Ureter (tissue), 1 donor: ENCODE measurements at places on chromosomes 7 and 10. TPM values are rescaled to one million over a fixed set of nuclear protein-coding genes. Genes with fewer than 3 reads are reported as not detected.

- DNase-seq = no peak
These were observed 87.2 kb upstream of the KIF5B start for GRCh38 chr10:32143302-32143847.

GRCh38 chr7:158582089-158582456 is 5.5 kb downstream of the PTPRN2 start:
- DNase-seq = no peak

Gene CDH23
- total RNA-seq = 79.3 TPM

GRCh38 chr7:137506031-137506430 is 162.5 kb upstream of the PTN start:
- DNase-seq = no peak

DNA sequence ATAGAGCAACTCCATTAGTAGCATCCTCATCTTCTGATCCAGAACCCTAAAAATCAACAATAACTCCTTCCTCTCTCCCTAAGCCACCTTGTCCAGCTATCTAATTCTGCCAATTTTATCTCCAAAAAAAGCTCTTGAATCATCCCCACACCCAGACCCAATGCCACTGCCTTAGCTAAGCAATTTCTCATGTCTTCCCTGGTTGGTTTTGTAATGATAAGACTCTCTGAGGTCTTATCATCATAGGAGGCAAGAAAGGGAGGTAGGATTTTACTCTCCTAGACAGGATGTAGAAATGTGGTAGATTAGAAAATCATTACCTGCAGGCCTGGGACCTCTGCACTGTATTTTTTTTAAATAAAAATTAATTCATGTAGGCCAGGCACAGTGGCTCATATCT is 283.5 kb upstream of the NEBL start:
- no peak for DNase-seq

DNA sequence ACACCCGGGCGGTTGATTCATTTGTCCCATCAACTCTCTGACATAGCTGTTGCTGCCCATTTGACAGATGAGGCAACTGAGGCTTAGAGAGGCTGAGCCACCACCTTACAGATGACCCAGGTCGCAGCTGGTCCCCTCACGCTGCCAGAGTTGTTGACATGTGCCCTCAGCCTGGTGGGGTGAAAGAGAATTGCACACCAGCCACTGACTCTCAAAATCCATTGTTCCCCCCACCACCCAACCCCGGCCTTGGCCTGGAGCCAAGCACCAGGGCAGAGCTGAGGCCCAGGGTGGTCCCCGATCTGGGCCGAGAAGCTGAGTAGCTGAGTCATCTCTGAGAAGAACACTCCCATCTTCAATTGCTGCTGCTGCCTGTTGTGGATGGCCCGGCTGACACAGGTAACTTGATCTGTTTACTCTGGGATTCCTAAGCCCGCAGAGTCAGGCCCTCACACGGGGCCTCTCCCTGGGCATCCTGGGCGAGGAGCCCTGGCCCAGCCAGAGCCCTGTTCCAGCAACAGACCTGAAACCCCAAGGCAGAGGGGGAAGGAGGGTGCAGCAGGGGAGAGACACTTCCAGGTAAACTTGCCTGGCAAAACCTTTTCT is 27.5 kb downstream of the PVRIG start:
- peak; percentile 50 for DNase-seq

DNA sequence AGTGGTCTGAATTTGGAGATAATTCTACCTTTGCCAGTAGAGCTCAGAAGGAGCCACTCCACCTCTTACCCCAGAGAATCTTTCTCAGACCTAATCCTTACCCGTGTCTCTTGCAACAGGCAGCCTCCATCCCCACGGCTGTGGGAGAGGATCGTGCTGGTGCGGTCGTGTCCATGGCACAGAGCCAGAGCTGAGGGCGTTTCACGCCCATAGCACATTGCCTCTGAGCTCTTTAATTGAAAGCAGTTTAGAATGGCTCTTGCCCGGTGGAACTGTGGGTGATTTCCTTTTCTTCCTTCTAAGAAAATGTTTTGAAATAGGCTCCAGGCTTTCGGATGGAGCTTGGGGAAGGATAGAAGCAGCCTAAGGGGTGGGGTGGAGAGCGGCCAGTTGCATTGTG is 41.5 kb downstream of the PRF1 start:
- DNase-seq = no peak

- no peak for DNase-seq
These were observed 3.5 kb upstream of the SLC35B4 start for GRCh38 chr7:134320201-134320600.

- peak; percentile 83 for DNase-seq
These were observed 23.4 kb downstream of the CAMK2G start for GRCh38 chr10:73850863-73851461.

Gene EN2
- total RNA-seq = not detected

DNA sequence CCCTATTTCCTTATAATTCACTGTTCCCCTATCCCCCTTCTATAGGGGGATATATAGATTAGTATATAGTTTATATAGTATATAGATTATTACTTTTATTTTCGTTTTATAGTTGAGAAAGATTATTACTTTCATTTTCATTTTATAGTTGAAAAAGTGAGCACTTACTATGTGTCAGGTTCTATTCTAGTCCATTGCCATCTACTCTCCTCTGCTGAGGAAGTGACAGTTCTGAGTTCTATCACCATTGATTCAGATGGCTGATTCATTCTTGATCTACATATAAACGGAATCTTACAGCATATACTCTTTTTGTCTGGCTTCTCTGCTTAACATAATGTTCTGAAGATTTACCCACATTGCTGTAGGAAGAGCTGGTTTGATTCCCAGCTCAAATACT is 20.7 kb upstream of the CAV2 start:
- no peak for DNase-seq

GRCh38 chr10:132570771-132571649 is 33.4 kb downstream of the INPP5A start:
- DNase-seq = peak; percentile 77

DNA sequence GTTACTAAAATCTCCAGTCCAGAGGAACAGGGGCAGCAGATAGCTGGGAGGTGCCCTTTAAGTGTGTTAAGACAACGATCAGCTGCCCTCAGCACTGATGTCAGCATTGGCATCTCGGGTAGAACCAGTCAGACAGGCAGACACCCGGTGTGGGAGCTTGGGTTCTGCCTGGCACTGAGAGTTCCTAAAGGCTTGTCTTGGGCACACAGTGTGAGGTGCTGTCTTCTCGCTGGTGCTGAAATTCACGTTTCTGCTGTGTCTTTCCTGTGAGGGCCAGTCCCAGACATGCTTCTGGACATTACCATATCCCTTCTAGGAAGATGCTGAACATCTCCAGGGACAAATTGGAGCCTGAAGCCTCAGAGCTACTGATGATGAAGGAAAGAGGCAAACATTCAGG is 156.2 kb downstream of the DNAJB6 start:
- DNase-seq = no peak

- no peak for DNase-seq
These were observed 45.2 kb downstream of the PARP12 start for GRCh38 chr7:140017543-140017942.

DNA sequence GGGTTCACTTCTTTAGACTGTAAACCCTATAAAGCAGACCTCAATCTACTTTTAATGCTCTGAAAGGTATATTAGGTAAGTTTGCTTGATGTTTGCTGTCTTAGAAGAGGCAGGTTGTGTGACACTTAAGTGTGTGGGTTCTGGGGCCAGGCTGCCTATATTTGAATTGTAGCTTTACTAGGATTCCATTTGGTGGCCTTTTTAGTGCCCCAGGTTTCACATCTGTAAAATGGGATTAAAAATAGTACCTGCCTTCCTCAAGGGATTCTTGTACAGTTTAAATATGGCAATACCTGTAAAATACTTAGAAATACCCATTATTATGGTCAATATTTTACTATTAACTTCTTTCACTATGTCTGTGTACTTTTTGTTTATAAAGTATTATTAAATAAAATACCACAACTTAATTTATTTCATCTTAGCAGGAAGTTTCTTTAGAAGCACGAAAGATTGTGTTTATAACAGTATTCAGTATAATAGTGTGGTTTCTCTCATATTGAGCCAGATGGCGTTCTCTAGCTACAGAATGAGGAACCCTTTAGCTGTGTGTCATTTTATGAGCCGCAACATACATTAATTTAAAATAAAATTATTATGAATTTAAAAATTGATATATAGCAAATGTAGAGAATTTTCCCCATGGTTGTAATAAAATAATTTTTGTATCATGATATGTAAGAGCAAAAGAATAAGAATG is 94.2 kb downstream of the CDK14 start:
- DNase-seq = no peak

DNA sequence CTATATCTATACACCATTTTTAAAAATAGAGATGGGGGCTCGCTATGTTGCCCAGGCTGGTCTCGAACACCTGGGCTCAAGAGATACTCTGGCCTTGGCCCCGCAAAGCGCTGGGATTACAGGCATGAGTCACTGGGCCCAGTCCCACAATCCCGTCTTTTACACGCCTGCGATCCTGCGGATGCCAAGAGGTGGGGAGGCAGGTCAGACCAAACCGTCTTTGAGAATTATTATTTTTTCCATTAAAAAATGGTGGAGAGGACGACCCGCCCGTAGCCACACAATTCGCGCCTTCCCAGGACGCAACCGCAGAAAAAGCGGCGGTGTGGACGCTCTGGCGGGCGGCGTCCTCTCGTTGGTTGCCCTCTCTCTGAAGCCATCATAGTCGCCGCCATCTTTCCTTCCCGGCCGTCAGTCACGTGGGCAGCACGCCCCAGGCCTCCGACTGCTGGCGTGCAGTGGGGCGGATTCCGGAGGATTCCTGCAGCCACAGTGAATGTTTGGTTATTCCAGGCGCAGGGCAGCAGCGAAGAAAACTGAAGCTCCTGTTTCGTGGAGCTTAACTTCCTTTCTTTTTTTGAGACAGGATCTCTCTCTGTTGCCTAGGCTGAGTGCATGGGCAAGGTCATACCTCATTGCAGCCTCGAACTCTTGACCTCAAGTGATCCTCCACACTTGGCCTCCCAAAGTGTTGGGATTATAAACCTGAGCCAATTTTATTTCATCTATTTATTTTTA is 9.9 kb upstream of the EPHB4 start:
- DNase-seq = peak; percentile 92

Gene CUBN
- total RNA-seq = 2.4 TPM

Gene XRCC2
- 0.96 TPM for total RNA-seq

GRCh38 chr10:103895411-103896186 is 22.4 kb downstream of the STN1 start:
- DNase-seq = no peak

DNA sequence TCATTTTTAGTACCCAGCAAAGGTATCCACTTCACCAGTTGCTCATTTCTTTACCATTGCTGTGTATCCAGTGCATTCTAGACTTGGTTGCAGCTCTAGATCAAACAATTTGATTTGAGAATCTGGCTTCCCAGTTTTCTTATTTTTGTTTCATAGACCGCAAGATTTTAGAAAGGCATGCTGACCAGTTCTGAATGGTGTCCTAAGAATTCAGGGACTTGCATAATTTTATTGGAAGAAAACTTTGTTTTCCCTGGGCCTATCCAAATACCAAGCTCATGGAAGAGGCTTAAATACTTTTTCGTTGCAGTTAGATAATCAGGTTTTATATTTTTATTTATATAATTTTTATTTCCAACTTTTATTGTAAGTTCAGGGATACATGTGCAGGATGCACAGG is 58.3 kb downstream of the BICC1 start:
- DNase-seq = no peak

DNA sequence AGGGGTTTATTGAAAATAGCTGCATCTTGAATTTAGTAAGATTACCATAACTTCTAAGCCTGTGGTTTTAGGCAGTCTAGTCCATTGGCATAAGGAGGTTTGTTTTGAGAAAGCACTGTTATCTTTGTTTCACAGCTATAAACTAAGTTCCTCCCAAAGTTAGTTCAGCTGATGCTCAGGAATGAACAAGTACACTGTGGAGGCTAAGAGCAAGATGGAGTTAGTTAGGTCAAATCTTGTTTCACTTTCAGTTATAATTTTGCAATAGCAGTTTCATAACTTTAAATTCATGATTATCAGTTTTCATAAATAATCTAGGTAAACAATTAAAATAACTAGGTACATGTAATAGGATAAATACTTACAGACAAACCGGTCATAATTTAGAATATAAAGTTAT is 15.4 kb downstream of the SEC61G start:
- DNase-seq = no peak

- DNase-seq = no peak
These were observed 55.9 kb upstream of the SEMA3A start for GRCh38 chr7:84250452-84250851.

DNA sequence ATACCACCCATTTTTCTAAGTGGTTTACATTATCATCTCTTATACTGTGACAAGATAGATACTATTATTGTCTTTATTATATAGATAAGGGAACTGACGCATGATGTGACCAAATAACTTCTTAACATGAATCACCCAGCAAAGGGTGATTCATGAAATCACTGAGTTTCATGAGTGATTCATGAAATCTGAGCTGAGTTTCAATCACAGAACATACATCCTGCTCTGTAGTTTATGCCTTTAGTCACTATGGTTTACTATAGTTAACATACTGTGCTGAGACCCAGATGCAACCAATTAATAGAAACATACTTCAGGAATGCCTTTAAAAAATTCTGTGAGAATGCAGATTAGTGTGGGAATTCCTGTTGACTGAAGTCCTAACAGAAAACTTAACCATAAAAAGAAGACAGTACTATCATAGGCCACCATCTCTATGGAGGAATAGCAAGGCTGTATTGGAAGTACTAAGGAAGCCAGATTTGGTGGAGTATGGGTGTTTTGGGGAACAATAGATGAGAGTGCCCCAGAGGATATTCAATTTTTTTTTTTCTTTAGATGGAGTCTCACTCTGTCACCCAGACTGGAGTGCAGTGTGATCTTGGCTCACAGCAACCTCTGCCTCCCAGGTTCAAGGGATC is 43.1 kb upstream of the SEMA3A start:
- no peak for DNase-seq

DNA sequence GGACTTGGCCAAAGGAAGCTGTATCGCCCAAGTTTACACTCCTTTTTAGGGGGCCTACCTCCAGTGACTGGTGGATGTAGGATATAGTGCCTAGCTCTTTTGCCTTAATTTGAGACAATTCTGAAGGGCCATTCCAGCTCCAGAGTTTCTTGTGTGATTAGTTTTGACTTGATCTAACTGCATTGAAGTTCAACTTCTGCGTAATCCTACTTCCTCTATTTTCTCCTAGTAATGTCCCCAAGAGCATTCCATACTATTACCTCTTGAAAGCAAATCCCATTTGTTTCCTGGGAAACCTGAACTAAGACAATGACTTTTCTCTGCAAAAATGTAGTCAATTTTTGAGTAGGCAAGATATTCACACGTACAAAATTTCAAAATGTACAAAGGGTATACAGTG is 4.7 kb upstream of the H2AZ2 start:
- DNase-seq = no peak

Gene ENTPD1
- total RNA-seq = 74.1 TPM

Gene TSPAN15
- total RNA-seq = 156 TPM

- no peak for DNase-seq
These were observed 115.3 kb downstream of the HIBADH start for GRCh38 chr7:27547401-27547800.

DNA sequence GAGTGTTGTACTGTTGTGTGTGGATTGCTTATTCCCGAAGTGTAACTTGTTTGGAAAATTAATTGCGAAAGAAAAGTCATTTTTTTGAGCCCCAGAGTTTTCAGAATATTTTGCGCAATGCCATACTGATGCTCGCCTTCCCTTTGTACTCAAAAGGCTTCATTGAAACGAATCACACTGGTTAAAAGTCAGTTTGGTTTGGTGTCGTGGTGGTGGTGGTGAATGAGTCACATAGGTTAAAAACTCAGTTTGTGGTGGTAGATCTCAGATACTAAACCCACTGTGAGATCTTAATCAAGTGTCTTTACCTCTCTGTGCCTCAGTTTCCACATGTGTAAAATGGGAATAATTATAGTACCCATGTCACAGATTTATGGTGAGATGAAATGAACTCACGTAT is 61.1 kb upstream of the IL6 start:
- no peak for DNase-seq

GRCh38 chr7:92695308-92696261 is 105.4 kb upstream of the FAM133B start:
- DNase-seq = no peak
